ENCODE measurements at places on chromosomes 6 and 20. TPM values are rescaled to one million over a fixed set of nuclear protein-coding genes. Genes with fewer than 3 reads are reported as not detected.
A peak's percentile ranks its signal among the peaks of the same experiment; 100 is the strongest.

DNA sequence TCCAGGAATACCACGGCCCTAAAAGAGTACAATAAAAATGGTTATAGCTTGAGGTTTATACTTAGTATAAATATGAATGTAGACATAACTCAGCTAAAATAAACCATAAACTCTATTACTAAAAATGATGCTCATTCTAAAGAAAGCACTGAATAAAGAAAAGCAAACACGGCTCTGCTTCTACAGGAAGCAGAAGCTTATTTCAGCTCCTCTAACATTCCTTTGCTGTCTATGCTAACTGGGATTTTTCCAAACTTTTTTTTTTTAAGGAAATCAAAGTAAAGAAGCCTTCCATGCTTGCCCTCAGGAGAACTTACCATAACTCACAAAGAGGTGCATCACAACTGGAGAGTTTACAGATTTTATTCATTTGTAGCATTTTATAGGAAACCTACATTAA, 30.8 kb downstream of the COL9A1 start:
- no peak for DNase-seq

DNA sequence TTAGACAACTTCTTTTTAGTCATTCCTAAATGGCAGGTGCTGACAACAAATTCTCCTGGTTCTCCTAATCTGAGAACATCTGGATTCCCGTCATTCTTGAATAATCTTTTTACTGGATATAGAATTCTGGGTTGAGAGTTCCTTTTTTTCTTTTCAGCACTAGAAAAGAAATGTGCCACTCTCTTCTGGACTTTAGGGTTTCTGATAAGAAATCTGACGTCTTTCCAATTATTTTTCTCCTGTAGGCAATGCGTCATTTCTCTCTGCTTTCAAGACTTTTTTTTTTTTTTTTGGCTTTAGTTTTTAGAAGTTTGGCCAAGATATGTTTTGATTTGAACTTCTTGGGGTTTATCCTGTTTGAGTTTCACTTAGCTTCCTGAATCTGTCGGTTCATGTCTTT, 66.1 kb upstream of the RNF24 start:
- DNase-seq: no peak

GRCh38 chr6:115969207-115969929, 91.3 kb downstream of the FRK start:
- no peak for DNase-seq

GRCh38 chr6:68575765-68576439, 59.2 kb upstream of the ADGRB3 start:
- no peak for DNase-seq

- no peak for DNase-seq
Observed at GRCh38 chr20:49539481-49540231, 28.3 kb downstream of the PTGIS start.

- peak; percentile 65 for DNase-seq
Observed at GRCh38 chr20:36645998-36646397, at the start of gene SLA2. SLA2 (minus strand) TSS chr20:36646196; CDS start chr20:36641335, 4,861 bp downstream.

GRCh38 chr20:51127713-51128112, 104.8 kb upstream of the KCNG1 start:
- DNase-seq: no peak

- DNase-seq: no peak
Observed at GRCh38 chr6:15359335-15359862, 113.5 kb downstream of the JARID2 start.

DNA sequence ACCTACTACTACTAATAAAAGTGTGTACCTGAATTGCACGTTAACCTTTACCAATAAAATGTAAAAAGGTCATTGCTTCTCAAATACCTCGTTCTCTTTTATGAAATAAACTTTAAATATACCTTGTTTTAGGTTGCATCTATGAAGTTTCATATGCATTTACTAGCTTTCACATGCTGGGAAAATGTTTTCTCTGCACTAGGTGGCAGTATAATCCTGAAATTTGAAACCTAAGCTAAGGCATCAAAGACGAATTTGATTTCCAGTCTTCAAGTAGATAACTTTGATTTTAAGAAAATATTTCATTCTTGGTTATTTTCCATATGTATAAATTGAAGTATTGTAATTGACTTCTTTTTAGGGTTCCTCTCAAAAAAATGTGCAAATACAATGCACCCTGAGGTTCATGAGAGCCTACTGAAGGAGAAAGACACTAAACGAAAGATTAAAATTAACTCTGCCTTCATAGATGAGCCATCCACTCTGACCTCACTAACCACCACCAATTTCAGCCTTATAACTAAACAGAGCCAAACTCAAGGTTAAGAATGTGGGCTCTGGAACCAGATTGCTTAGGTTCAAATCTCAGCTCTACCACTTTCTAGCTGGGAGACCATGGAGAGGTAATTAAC, 7.3 kb upstream of the COL9A1 start:
- DNase-seq: peak; percentile 12

- DNase-seq: no peak
Observed at GRCh38 chr6:26158076-26158580, 70.9 kb downstream of the HFE start.

DNA sequence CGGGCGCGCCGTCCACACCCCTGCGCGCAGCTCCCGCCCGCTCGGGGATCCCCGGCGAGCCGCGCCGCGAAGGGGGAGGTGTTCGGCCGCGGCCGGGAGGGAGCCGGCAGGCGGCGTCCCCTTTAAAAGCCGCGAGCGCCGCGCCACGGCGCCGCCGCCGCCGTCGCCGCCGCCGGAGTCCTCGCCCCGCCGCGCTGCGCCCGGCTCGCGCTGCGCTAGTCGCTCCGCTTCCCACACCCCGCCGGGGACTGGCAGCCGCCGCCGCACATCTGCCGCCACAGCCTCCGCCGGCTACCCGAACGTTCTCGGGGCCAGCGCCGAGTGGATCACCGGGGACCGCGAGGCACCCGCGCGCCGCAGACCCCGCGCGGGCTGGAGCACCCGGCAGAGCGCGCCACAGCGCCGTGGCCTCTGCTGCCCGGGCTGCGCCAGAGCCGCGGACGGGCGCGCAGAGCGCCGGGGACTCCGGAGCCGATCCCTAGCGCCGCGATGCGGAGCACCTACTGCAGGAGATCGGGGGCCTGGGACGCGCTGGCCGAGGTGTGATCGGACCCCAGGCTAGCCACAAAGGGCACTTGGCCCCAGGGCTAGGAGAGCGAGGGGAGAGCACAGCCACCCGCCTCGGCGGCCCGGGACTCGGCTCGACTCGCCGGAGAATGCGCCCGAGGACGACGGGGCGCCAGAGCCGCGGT, at the start of gene BMP2:
BMP2 (plus strand) TSS at position 151 of the 692 bp plus-strand sequence. CDS start 2,441 bp downstream, outside the sequence.
- no peak for DNase-seq

DNA sequence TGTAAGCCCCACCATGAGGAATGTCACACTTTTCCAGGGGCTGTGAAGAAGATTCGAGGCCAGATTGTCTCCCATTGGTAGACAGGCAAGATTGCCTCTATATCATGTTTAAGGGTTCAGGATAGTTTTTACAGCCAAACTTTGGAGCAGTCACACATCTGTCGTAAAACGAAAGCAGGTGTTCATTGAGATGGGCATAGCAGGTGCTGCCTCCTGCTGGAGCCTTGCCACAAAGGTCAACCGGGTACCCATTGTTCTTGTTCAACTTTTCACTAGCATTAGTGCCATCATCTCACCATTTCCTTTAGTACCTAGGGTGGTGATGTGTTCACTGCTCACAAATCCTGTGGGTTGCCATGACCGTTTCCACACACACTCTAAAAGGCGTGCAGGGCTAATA, 198.3 kb downstream of the HTR1B start:
- no peak for DNase-seq

GRCh38 chr20:11274141-11274594, 600.4 kb upstream of the JAG1 start:
- no peak for DNase-seq

- DNase-seq: no peak
Observed at GRCh38 chr6:163579880-163580295, 165.4 kb downstream of the QKI start.

- DNase-seq: no peak
Observed at GRCh38 chr6:151310852-151311767, 71.3 kb downstream of the AKAP12 start.

DNA sequence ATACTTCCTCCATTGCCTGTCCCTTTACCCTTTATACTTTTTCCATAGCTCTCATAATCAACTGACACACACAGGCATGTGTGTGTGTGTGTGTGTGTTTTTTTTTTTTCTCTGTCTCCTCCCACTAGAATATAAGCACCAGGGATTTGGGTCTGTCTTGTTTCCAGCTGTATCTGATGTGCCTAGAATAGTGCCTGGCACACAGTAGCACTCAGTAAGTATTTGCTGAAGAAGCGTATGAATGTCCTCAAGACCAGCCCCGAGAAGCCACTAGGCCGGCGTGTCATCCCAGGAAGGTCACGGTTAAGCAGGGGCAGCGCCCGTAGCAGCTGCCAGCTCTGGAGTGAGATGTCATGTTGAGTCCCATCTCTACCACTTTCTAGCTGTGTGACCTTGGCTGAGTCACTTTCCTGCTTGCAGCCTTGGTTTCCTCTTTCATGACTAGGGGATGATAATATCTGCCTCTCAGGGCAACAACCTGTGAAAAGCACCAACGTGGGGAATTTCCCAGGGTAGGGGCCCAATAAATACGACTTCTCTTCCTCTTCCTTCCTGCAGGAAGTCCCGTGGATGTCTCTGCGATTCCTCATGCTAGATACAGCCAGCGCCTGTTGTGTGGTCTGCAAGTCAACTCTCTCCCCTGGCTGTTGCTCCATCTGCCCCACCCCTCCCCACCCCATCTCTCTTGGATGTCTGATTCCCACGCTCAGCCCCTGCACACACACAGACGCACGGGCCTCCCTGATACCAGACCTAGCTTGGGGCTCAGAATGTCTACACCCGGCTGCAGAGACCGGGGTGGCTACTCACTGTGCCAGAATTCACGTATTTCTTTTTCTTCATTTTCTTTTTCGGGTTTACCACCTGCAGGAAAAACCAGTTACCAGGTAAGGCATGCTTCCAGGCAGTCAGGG, 58.1 kb downstream of the RAB44 start:
- DNase-seq: peak; percentile 76

- no peak for DNase-seq
Observed at GRCh38 chr6:112431803-112432202, 84.7 kb downstream of the RFPL4B start.

- DNase-seq: no peak
Observed at GRCh38 chr20:18004384-18005031, 35.7 kb downstream of the MGME1 start.

DNA sequence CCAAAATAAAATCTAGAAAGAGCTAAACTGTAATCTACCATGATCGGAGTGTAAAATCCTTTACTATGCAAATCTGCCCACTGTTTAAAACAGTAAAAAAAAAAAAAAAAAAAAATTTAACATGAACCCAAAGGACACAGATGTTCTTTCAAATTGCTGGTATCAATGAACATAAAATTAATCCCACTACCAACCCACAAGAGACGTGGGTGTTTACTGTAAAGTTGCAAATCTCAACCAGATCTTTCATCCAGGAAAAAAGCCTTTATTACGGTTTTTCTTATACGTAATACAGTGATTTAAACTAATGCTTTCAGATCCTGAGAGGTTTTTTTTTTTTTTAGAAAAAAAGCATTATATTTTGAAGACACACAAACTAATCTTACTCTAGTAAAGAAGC, 2.5 kb downstream of the CDK19 start:
- no peak for DNase-seq

- DNase-seq: peak; percentile 78
Observed at GRCh38 chr6:158803733-158804143, 15.4 kb downstream of the EZR start.

The PTPRK gene
- 0.47 TPM for total RNA-seq

The ZSCAN23 gene
- total RNA-seq: 1.1 TPM

The COL20A1 gene
- total RNA-seq: 0.11 TPM

The HLA-DQA1 gene
- 6.7 TPM for total RNA-seq

The CRISP2 gene
- not detected for total RNA-seq

The CST5 gene
- not detected for total RNA-seq

The ZFP64 gene
- total RNA-seq: 11.4 TPM
